Activated CD4-positive, alpha-beta T cell treated with anti-CD3 and anti-CD28 coated beads, Interleukin-2, amount 10 ng/mL, durations not matched to agents 24 days and 14 days (primary cell): ENCODE measurements at places on chromosomes 5 and 9.

DNA sequence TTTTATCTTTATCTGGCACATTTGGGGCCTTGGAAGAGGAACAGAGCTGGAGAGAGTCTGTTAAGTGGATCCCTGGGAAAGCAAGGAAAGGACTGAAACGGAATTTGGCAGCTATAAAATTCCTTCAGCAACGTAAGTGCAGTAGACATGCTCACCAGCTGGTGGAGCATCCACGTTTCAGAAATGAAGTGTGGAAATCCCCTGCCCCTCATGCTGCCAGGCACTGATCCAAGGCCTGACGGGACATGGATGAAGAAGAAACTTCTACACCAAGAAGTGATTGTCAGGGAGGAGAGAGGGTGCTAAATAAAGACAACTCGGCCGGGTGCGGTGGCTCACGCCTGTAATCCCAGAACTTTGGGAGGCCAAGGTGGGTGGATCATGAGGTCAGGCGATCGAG, 209.3 kb downstream of the ROR2 start:
- no peak for DNase-seq

DNA sequence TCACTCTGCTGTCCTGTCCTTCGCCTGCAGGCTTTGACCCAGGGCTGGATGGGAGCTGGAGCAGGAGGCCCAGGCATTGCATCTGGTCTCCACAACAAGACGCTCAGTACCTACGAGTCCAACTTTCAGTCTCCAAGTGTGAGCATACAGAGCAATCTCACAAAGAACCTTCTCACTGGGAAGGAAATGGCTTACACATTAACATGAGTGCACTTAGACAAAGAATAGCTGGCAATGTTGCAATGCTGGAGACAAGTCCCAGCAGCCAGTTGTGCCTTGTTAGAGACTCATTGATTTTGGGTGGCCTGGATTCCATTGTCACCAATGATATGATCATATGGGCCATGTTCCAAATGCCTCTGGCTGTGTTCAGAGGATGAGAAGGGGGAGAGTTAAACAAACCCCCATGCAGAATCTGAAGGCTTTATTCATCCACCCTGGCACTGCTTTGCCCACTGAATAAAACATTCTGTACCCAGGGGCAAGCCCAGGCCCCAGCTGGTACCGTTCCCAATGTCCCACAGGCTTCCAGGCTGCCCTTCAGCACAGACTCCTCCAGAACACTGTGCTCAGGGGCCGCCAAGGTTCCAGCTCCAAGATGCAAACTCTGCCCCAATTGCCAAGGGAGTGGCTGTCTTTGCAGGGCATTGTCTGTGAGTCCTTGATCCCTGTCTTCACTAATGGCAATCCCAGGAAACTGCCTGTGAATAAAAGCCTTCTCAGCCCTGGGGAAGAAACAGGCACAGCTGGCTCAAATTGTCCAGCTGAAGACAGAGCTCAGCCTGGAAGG, 185.5 kb downstream of the HSD17B3 start:
- no peak for DNase-seq

DNA sequence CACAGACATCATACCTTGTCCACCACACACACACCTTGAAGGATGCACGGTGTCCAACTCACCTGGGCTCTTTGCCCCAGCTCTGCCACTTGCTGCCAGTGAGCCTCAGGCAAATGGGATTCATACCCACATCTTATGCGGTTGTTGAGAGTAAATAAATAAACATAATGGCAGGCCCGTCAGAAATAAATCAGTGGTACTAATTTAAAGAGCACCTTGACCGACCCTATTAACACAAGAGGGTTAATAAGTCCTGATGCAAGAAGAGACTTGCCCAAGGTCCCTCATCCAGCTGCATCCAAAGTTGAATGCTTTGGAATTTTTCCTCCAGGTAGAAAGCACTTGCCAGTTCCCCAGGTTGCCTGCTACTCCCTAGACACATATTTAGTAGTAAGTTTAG, 11.6 kb upstream of the AKNA start:
- DNase-seq, result no peak

GRCh38 chr5:111997711-111998110, 240.7 kb upstream of the NREP start:
- DNase-seq, result no peak

DNA sequence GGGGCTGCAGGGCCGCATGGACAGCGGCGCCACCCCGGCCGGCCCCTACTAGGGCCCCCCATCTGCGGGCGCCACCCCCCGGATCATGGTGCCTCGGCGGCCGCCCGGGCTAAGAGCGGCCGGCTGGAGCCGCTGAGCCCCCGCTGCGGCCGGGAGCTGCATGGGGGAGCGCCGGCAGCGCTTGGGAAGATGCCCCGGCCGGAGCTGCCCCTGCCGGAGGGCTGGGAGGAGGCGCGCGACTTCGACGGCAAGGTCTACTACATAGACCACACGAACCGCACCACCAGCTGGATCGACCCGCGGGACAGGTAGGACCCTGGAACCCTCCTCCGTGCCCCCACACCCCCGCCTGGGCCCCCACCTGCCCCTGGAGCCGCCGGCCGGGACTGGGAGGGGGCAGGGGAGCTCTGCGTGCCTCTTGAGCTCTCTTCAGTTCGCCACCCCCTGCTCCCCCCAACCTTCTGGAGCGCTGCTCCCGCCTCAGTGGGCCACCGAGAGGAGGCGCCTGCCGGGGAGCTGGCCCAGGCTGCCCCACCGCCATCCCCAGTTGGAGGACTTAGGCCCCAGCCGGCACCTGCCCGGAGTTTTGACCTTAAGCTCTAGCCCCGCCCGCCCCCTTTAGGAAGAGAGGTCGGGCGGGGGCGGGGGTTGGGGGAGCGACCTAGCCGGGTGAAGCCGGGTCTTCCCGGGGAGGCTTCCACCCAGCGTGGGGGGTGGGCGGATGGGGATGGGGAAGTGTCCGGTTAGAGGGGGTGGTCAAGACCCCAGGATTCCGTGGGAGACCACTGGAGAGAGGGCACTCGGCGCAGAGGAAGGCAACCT, 730 bp downstream of the WWC1 start:
- DNase-seq, result no peak

- DNase-seq, result no peak
Measured at GRCh38 chr5:9559965-9560364, 14.1 kb upstream of the SEMA5A start.

- DNase-seq, result no peak
Measured at GRCh38 chr9:97565262-97565661, 63.8 kb downstream of the TMOD1 start.

- DNase-seq, result no peak
Measured at GRCh38 chr5:174293006-174293405, 247.5 kb downstream of the NSG2 start.

GRCh38 chr5:139658928-139659667, 10.9 kb downstream of the CXXC5 start:
- DNase-seq, result no peak

DNA sequence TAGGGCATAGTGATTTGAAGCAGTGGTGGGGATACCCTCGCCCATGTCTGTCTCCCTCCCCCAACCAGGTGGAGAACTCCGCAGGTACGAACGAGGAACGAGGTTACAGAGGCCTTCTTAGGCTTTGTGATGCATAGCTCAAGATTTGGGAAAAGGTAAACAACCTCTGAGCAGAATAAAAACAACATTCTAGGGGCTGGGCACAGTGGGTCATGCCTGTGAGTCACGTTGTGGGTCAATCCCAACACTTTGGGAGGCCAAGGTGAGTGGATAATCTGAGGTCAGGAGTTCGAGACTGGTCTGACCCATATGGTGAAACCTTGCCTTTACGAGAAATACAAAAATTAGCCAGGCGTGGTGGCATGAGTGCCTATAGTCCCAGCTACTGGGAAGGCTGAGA, 3.6 kb upstream of the LCP2 start:
- peak; percentile 56 for DNase-seq

DNA sequence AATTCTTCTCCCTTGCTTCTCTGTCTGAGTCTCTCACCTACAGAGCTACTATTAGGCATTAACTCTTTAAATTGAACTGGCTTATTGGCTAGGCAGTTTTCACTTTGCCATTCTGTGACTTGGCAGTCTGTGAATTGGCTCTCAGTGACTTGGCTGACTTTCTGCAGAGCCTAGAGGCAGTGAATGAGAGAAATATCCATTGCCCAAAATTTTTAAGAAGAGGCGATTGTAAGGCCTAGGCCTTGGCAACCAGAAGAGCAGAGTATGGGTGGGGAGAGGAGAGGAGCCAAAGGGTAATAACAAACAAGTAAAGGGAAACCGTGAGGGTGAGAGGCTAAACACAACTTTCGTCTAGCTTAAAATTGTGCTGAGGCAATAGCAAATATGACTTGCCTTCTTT, 176.7 kb downstream of the PRR16 start:
- no peak for DNase-seq

- peak; percentile 38 for DNase-seq
Measured at GRCh38 chr5:2751592-2752021, at the start of gene IRX2. Gene IRX2, minus strand, starts transcription at chr5:2751677. Its CDS starts 264 bp downstream, at chr5:2751413.

- no peak for DNase-seq
Measured at GRCh38 chr5:42930934-42931333, 109.2 kb downstream of the ANXA2R start.

GRCh38 chr9:37730256-37730655, 23.3 kb upstream of the TRMT10B start:
- DNase-seq, result no peak

- DNase-seq, result no peak
Measured at GRCh38 chr5:135876146-135876545, 19.5 kb downstream of the IL9 start.

DNA sequence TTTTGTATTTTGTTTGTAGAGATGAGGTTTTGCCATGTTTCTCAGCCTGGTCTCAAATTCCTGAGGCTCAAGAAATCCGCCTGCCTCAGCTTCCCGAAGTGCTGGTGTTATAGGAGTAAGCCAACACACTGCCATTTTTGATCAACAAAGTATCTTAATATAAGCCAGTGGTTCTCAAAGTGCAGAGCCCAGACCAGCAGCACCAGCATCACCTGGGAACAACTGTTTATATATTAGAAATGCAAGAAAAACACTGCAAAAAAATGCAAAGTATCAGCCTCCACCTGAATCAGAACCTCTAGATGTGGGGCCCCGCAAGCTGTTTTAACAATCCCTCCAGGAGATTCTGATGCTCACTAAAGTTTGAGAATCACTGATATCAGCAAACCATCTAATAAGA, 6.2 kb downstream of the IL17B start:
- DNase-seq, result no peak

DNA sequence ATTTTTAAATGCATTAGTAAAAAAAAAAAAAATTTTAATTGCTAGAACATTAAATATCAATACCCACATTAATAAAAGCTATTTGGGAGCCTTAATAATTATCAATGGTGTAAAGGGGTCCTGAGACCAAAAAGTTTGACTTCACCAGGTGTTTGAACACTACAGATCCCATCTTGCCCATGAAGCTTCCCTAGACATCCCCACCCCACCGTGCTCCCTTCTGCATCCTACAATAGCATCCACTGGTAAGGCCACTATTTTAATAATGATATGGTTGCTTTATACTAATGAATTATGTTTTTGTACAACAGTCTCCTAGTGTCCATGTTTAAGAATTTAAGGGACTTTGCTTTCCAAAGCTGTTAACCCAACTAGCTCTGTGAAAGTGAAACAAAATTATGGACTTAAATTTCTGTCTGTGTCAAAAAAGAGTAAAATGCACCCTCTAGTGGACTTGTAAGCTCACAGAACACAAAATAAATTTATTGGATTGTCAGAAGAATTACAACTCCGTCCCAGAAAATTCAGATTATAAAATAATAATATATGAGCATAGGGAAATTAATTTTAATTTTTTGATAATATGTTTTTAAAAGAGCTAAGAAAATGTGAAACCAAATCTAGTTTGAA, 76.0 kb downstream of the ARL15 start:
- DNase-seq, result no peak

- DNase-seq, result no peak
Measured at GRCh38 chr9:132381966-132382541, 24.6 kb downstream of the TTF1 start.

GRCh38 chr9:124555043-124555442, 47.8 kb upstream of the NR5A1 start:
- DNase-seq, result no peak

DNA sequence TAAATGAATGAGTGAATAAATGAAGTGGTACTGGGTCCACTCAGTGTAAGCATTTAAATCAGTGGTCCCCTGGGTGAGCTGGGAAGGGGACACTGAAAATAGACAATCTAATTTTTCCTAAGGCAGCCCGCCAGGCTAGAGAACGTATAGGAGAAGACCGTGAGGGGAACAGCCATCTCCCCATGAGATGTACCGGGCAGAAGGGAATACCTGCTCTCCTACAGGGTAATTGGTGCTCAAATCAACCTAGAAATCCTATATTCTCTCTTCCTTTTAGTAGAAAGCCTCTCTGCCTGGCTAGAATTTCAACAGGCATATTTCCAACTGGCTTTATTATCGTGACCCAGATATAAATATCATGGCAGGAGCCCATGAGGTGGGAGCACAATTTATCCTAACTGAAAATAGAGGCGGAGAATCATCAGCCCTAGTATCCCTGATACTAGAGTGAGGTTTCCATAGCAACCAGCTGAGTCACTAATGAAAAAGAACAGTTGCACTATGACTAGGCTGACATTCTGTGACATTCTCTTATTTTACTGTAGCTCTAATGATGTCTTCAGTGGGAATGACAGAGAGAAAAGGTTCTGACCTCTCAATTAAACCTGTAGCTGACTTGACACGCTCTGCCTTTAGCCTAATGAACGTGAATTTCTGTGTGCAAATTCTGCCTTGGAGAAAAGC, 96.5 kb upstream of the CAST start:
- DNase-seq, result no peak

DNA sequence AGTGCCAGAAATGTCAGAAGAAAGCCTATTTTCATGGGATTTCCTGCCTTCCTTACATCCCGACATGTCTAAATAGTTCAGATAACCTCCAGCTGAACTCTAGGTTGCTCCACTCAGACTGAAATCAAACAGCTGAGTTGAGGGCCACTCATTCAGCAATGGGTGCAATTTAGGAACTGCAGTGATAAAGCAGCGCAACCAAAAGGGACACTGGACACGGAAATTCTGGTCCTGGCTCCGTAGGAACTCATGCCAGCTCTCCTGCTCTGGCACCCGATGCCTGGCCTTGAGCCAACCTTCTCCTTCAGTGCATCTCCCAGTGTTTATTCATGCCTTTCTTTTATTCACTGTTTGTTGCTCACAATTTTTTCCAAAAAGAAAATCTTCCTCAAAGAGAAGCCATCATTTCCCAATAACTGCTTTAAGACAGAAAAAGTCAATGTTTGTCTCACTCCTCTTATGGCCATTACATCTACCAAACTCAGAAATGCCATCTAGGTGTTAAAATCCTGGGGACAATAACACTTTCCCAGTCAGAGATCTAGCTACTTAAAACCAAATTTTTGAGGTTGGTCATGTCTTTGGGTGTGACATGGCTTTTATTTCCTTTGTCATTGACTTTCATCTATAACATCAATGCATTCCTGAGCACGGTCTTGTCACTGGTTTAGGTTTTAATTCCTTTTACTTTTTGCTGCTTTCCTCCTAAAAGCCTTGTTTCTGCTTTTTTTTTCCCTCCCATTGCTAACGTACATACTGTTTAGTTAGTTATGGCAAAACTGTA, 126.9 kb downstream of the PDE4D start:
- DNase-seq, result no peak
